Fibroblast of the aortic adventitia (primary cell): ENCODE measurements at places on chromosomes 4 and X.

- DNase-seq, result peak; percentile 52
Observed at GRCh38 chr4:40980318-40980883, 230.6 kb downstream of the NSUN7 start.

DNA sequence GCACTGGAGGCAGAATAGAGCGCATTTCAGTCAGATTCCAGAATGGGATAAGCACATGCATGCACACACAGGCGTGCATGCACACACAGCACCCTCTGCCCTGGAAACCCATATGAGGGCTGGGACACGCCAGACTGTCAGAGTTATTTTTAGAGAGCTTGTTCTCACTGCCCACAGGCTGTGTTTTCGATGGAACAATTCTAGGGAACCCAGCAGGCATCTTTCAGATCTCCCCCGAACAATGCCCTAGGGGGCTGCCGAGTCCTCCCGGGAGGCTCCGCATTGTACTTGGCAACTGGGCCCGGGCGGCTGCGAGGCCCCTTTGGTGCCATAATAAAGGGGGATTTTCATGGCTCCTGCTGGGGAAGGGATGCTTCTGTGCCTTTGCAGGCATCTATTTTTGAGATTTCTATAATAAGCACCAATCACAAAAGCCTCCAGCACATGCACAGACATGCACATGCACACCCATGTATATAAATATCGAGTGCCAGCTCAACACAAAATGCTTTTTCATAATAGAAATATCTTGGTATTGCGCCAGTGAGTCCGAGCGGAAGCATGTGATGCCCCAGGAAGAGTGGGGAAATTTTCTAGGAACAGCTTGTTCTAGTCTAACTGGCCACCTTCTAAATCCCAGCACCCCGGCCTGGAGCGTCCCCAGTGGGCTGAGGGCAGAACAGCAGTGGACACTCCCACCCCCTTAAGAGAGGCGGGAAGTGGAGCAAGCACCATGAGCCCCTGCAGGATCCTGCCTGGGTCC, 88.5 kb downstream of the PHKA2 start:
- peak; percentile 56 for DNase-seq

DNA sequence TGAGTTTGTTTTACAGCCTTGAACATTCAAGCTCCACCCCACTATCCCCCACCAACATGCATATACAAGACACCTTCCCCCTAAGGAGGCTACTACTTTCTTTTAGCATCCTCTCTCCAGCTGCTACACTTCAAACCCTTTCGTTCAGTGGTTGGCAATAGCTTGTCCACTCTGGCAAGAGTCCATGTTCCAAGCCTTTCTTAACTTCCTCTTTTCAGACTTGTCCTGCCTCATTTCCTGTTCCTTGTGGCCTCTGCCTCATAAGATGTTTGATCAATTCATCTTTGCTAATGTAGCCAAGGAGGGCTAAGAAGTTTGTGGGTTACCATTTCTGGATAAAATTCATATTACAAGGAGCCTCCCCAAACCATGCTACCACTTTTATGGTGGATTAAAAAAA, 20.8 kb upstream of the ZCCHC12 start:
- DNase-seq, result peak; percentile 63

DNA sequence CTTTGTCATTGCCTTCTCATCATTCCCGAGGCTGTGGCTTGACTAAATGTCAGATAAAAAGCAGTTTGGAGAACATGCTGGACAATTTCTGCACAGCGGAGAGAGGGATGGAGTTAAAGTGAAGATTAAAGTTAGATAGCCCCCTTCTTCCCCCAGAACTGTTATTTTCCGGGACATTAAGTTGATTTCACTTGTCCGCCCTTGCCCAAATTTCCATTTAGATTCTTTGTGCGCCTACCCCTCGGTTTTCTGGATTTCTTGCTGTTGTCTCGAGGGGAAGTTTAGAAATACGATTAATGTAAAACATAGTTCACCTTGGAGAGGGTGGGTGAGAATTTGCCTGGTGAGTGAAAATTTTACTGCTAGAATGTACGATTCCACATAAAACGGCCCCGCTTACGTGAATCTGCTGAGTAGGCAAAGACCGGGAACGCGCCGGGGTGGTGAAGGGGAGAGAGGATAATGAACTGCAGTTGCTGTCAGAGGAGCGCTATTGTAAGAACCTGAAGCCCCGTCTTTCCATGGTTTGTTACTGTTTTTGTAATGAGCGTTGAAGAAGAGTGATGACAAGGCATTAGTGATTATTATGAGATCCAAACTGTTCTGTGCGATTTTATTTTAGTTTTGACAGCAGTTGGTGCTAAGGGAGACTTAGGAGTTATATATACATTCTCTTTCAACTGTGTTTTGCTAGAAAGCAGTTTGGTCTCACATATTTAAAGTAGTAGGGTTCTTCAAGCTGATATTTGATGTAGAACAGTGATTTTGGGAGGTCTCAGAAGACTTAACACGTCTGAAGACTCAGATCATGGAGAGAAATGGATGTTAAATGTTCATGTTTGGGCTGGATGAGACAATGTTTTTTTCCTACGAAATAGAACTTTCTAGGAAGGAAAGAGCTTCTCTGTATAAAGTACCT, 73.0 kb downstream of the AFF1 start:
- DNase-seq, result peak; percentile 63

DNA sequence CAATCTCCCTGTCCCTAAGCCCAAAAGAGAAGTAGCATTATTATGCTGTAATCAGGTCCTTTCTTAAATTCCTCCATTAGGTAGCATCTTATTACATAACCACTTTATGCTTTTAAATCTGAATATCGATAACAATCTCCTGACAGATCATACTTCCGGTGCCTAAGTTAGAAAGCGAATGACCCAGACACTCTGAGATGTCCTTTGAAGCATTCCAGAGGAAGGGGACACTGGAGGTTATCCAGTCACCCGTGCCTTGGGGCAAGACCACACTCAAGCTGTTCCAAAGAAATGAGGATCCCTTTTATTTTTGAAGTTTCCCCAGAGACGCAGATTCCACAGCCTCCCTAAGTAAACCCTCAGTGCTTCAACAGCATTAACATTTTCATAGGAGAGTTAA, 125.7 kb downstream of the PALLD start:
- no peak for DNase-seq

- DNase-seq, result no peak
Observed at GRCh38 chr4:8796096-8796495, 75.5 kb downstream of the HMX1 start.

DNA sequence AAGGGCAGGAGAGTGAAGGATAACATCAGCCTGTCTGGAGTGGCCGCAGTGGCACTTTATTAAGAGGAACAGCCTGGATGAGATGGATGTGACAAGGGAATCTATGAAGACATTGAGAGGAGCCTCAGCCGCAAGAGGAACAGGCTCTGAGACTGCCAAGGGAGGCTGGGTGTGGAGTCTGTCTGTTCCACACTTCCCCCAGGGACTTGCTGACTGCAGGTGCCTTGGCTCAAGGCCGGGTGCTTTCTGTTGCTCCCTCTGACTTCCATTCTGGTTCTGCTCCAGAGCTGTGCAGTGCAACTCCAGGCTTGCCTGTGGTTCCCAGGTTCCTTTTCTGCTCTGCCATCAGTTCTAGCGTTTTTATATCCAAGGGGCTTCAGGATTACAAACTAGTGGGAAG, 54.6 kb downstream of the FRMPD3 start:
- no peak for DNase-seq

DNA sequence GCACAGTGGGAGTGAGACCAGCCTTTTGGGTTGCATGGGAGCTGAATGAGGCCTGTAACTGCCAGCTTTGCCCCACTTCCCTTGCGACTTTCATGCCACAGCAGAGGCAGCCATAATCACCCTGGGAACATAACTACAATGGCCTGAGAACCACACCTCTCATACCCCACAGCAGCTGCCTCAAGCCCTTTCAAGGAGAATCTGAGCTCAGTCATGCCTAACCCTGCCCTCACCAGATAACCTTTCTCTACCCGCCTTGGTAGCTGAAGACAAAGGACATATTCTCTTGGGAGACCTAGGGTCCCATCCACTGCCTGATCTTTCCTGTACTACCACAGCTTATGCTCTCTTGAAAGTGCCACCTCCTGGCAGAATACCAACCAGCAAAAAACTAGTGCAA, 599.9 kb upstream of the IGFBP7 start:
- no peak for DNase-seq

- DNase-seq, result no peak
Observed at GRCh38 chrX:105765691-105766090, 56.6 kb upstream of the NRK start.

DNA sequence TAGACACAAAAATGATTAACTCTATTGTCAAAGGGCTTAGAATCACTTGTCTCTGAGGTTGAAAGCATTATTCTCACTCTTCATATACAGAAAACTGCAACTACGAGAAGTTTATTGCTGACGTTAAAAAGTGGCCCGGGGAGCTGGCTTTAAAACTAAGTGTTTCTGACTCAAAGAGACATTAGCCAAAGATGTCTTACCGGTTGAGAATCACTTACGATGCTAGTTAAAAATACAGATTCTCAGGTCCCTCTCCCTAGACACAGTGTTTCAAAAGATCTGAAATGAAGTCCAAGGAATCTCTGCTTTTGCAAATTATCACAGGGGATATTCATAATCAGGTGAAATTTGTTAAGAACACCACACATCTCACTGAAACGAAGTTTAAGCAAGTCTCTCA, 1.2 kb downstream of the GNPDA2 start:
- DNase-seq, result peak; percentile 32

- no peak for DNase-seq
Observed at GRCh38 chr4:8398347-8398746, 42.2 kb downstream of the ACOX3 start.

- no peak for DNase-seq
Observed at GRCh38 chrX:118594697-118595420, 99.2 kb downstream of the DOCK11 start.

- peak; percentile 36 for DNase-seq
Observed at GRCh38 chr4:133921280-133922195, 280.1 kb downstream of the PABPC4L start.

GRCh38 chr4:87677731-87678130, 27.7 kb downstream of the DMP1 start:
- DNase-seq, result no peak

- peak; percentile 19 for DNase-seq
Observed at GRCh38 chr4:184763150-184763780, 29.4 kb upstream of the CENPU start.

DNA sequence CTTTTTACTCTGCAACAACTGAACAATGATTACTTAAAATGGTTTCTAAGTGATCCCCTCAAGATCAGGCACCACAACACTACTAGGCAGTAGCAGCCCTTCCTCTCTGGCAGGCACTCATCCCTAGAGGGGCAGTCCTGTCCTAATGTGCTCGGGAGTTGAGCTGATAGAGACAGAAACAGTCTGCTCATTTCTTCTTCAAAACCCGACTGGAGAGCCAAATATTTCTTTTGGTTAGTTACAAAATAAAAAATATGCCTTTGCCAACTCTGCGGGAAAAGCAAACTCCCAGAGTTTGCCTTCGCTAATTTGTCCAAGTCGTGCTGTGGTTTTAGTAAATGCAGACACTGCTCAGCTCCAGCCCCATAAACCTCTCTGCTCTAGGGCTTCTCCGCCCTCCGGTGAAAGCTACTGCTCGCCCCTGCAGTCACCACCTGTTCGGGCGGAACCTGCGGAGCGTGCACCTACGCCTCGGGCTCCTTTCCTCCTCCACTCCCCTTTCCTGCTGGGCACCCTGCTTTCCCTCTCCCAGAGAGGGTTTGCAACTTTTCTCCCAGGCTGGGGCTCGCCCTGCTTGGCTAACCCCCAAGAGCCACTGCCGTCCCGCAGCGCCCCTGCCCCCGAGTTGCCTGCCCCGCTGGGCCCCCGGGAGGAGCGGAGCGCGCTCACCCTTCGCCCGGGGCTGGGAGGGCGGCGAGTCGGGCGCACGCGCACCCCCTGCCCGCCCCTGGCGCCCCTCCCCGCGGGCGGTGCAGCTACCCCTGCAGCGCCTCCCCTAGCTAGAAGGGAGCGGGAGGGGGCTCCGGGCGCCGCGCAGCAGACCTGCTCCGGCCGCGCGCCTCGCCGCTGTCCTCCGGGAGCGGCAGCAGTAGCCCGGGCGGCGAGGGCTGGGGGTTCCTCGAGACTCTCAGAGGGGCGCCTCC, at the start of gene NPNT:
Gene NPNT, plus strand, starts transcription at position 812 of the 923 bp plus-strand sequence. CDS start 182 bp downstream, outside the sequence.
- DNase-seq, result peak; percentile 17

DNA sequence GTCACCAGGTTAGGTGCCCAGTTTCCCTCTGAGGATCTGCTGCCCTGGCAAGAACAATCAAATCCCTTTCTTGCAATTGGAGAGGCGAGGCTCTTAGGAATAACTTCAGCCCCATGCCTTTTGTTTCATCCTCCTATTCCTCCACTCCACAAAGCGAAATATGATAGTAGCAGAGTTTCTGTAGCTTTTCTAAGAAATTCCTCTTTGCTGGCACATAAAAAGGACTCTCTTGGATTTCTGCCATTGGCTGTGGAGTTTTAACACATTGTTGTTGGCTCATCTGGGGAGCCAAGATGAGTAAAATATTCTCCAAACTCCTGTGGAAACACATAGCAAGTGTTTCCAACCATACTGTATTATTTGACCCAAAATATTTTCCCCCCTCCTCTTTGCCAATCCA, 11.0 kb upstream of the ADGRG2 start:
- peak; percentile 46 for DNase-seq

DNA sequence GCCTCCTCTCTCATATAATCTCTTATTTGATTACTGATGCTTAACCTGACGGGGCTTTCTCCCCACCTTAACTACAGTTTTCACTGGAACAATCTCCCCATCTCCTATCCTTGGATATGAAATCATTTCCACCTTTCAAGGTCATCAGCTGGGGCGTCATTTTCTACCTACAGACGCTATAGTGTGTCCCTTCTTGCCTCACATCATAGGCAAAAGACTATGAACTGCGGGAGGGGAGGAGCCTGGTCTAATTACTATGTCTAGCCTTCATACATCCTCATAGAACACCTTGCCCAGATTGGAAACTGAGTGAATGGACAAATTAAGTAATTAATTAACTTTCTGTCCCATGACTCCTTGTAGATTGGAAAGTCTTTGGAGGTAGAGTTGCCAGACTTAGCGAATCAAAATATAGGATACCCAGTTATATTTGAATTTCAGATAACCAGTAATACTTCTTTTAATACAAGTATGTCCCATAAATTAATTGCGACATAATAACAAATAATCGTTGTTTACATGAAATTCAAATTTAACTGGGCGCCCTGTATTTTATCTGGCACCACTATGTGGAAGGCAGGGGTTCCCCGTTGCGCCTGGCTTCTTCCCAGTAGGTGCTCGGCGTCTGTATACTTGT, 752 bp upstream of the ATP6AP2 start:
- no peak for DNase-seq

- DNase-seq, result no peak
Observed at GRCh38 chr4:90798948-90799347, 671.8 kb downstream of the CCSER1 start.

DNA sequence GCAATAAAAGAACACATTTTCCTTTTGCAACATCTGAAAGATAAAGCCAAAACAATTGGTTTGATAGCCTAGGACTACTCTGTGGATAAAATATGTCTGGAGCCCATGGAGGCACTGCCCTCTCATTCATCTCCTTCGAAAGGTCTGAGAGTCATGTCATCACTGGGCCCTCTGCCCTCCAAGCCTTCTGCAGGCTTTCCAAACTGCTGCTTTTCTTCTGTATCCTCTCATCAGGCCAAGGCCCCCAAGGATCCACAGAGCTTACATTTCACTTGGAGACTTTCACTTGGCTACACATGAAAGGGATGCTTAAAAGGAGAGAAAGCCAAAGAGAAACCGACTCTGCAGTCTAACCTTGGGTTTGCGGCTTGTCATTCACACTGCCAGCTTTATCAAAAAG, 109.9 kb downstream of the SH3RF1 start:
- DNase-seq, result peak; percentile 87

GRCh38 chr4:135533053-135533452, 1331.5 kb upstream of the PABPC4L start:
- no peak for DNase-seq
